Placental epithelial cell (primary cell): ENCODE measurements at places on chromosomes 13 and 19. TPM values are rescaled to one million over a fixed set of nuclear protein-coding genes. Genes with fewer than 3 reads are reported as not detected.

Gene MADCAM1
- total RNA-seq: 0.11 and 0.79 TPM in 2 replicates

Gene HAUS5
- total RNA-seq: 8.4 and 9.0 TPM in 2 replicates

Gene ANGPTL8
- 0.33 TPM in 1 of 2 replicates, not detected in the other for total RNA-seq

Gene CGB8
- total RNA-seq: 0.39 and 2.3 TPM in 2 replicates

Gene TINCR
- 6.2 and 14.1 TPM in 2 replicates for total RNA-seq

Gene OLFM2
- not detected in 2 replicates for total RNA-seq

Gene LAMP1
- total RNA-seq: 141 and 171 TPM in 2 replicates

Gene CCDC70
- not detected in 2 replicates for total RNA-seq

Gene ZNF439
- 14.7 and 17.3 TPM in 2 replicates for total RNA-seq

Gene ARRDC5
- total RNA-seq: not detected in 2 replicates

Gene PSG2
- not detected in 2 replicates for total RNA-seq
